ENCODE measurements at places on chromosomes 2 and 18. TPM values are rescaled to one million over a fixed set of nuclear protein-coding genes. Genes with fewer than 3 reads are reported as not detected.

NMUR1 gene
- total RNA-seq, result 0.28 TPM

LIMS4 gene
- total RNA-seq, result 0.51 TPM

UBR3 gene
- 27.9 TPM for total RNA-seq

- DNase-seq, result no peak
These were observed 25.2 kb upstream of the CDH20 start for GRCh38 chr18:61308004-61308403.

GRCh38 chr2:231190531-231191197 is 7.8 kb upstream of the ARMC9 start:
- no peak for DNase-seq

SPTBN1 gene
- total RNA-seq, result 169 TPM

LCT gene
- not detected for total RNA-seq

DNA sequence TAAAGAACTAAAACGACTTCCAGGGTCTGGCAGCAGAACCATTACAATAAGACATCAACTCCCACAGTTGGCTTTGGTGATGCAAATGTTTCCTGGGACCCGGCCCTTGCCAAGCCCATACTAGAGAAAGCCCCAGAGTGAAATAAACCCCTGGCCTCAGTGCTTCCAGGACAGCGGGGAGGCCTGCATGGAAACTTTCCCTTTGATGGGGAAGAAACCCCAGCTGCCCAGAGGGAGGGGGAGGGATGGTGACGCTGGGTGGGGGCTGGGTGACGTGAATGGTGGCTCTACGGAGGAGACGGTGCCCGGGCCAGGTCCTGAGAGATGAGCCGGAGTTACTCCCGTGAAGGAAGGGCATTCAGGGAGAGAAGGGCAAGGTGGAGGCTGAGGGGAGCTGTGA is 27.5 kb downstream of the INHBB start:
- no peak for DNase-seq

GRCh38 chr2:110771547-110772382 is 39.4 kb downstream of the ACOXL start:
- DNase-seq, result no peak

DNA sequence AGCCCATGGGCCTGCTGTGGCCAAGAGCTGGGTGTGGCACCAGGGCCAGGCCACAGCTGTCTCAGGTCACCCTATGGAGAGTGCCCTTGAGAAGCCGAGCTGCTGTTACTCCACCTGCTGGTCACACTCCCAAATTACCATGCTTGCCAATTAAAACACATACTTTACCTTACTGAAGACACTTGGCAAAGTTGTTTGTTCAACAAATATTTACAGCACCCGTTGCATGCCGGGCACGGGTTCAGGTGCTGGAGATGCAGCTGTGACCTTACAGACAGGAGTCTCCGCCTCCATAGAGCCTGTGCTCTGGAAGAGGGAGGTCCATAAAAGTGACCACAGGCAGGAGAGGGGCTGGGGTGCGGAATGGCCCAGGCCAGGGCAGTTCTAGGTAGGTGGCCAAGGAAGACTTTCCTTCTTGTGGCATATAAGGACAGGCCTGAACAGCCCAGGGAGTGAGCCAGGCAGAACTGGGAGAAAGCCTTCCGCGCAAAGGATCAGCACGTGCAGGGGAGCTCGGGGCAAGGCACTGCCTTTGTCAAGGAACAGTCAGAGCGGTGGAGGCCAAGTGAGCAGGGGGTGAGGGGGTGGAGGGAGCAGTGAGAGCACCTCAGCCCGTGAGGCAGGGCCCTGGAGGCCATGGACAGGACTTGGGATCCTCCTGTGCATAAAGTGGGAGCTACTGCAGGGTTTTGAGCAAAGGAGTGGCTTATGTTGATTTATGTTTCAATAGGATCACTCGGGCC is 23.6 kb upstream of the RBM44 start:
- DNase-seq, result peak; percentile 35

UGT1A6 gene
- not detected for total RNA-seq

HJURP gene
- total RNA-seq, result 87.0 TPM

DNA sequence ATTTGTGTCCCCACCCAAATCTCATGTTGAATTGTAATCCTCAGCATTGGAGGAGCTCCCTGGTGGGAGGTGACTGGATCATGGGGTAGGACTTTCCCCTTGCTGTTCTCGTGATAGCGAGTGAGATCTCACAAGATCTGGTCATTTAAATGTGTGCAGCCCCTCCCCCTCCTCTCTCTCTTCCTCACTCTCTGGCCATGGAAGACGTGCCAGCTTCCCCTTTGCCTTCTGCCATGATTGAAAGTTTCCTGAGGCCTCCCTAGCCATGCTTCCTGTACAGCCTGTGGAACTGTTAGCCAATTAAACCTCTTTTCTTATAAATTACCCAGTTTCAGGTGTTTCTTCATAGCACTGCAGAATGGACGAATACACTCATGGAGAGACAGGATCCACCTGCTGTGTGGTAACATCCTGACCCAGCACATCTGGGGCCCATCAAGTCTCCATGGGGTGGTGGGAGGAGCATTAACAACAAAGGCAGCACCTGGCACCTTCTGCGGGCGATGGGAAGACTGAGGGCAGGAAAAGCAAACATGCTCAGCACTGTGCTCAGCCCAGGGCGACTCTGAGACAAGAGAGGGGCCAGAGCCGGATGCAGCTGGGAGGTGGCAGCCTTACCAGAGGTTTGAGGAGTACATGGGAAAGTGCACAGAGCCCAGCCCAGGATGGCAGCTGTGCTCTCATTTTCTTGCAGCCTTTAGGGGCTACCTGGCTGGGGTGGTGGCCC is 16.2 kb upstream of the ALPP start:
- DNase-seq, result no peak

DPY30 gene
- total RNA-seq, result 105 TPM

DNA sequence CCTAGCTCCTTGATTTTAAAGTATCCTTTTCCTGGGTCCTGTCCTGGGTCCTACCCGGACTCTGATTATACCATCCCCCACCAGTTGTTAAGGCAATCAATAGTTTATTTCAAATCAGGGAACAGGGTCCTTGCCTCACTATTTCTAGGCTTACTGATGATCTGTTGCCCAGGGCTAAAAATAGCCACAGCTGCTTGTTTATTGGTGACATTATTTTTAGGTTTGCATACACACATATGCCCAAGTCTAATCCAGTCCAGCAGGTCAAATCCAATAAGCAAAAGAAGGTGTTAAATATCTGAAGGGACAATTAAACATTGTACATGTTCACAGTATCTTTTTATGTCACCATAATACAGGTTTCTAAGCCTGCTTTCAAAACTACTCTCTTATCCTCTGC is 66.0 kb downstream of the RAB10 start:
- DNase-seq, result no peak

DNA sequence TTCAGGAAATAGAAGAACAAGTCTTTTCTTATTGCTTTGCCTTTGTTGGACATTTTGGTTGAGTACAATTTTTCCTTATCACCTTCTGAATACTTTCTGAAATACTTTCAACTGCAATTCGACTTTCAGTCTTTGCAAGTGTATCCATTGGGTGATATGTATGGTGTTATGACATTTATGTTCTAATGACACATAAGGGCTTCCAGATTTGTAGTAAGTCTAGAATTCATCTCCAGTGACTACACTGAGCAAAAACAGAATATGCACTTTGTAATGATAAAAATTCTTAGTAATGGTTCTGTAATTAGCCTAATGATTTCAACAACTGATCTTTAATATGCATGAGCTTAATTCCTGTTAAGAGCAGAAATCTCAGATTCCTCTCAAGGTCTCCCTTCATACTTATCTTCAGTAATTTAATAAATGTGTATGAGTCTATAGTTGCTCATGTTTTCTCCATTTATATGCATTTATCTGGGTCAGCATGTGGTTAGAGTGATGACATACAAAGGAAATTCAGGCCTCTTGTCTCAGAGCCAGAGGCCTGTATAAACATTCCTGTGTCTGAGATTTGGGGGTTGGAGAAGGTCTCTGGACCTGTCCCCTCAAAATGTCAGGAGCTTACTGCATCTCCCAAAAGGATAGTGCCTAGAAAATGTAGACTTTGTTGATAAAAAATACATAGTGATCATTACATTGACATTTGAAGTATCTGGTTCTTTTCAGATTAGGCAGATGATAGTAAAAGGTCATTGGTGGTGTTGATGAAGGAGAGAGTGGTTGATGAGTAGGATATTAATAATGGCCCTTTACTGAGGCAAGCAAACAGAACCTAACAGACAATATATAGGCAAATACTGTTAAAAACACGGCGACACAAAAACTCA is 114.9 kb downstream of the QPCT start:
- DNase-seq, result peak; percentile 55

C2orf92 gene
- 6.0 TPM for total RNA-seq

GRCh38 chr2:100643906-100644501 is 81.2 kb downstream of the PDCL3 start:
- no peak for DNase-seq

DNA sequence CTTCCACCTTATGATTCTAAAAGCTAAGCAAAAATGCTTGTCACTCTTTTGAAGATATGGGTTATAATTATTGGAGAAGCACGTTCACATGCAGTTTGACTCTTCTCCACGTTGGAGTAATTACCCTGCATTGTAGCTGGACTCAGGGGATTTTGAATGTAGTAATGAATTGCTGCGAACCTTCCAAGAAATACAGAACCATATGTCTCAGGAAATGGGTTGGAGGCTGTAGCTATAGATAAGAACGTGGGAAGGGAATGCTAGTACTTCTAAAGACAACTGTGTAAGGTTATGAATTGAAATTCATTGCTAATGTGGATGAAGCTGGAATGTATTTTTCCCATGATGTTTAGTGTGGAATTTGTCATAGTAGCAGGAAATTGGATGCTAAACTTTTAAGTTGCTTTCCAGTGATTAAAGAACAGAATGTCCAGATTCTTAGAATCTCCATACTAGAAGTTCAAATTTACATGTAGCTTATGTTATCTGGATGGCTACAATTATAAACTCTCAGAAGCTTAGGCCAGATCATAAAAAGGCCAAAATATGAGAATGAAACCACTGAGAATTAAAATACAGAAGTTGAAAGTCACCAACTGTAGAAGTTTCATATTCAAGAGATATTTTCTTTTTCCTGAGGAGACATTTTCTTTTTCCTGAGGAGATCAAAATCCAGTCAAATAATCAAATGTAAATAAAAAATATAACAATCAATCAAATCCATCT is 27.3 kb upstream of the SPOPL start:
- DNase-seq, result no peak

CAVIN2 gene
- 0.95 TPM for total RNA-seq

FSHR gene
- not detected for total RNA-seq

DNA sequence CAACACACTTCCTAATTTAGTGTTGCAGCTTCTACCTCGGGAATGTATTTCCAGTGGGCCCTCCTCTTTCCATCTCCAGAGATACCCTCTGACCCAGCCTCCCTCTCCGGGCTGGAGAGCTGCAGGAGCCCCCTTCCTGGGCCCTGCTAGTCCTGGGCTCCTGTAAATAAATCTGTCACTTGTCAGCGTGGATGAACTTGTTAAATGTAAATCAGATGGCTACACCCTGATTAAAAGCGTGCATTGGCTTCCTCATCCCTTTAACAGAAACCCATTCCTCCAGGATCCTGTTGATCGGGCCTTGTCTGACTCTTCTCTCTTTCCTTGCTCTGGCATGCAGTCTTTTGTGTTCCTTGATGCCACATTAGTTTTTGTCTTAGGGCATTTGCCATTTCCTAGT is 2.4 kb downstream of the ZNF236 start:
- DNase-seq, result no peak

DNA sequence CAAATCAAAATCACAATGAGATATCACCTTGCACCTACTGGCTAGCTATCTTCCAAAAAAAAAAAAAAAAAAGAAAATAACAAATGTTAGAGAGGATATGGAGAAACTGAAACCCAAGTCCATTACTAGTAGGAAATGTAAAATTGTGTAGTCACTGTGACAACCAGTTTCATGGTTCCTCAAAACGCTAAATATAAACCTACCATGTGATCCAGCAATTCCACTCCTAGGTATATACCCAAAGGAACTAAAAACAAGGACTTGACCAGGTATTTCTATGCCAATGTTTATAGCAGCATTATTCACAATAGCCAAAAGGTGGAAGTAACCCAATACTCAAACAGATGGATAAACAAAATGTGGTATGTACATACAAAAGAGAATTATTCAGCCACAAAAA is 11.7 kb upstream of the SCRN3 start:
- DNase-seq, result no peak

- no peak for DNase-seq
These were observed 76.9 kb downstream of the CD226 start for GRCh38 chr18:69870736-69871135.

ANKRD62 gene
- total RNA-seq, result not detected
